ENCODE measurements at places on chromosomes 4 and X.

DNA sequence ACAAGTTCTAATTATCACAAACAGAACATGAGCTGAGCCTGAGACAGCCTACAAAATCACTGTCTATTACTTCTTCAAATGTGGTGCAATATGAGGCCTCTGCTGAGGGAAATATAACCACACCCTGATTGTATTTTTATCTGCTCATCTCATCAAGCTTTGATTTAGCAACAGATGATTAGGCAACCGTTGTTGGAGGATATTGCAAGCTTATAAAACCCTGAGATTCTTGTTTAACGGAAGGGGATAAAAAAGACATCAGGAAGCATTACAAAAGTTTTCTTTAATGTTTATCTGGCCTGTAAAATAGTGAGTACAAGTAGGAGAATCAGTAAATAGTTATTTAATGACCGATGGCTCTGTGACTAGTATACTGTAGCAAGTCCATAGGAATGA lies 108.5 kb downstream of the ZNF330 start:
- no peak for DNase-seq

DNA sequence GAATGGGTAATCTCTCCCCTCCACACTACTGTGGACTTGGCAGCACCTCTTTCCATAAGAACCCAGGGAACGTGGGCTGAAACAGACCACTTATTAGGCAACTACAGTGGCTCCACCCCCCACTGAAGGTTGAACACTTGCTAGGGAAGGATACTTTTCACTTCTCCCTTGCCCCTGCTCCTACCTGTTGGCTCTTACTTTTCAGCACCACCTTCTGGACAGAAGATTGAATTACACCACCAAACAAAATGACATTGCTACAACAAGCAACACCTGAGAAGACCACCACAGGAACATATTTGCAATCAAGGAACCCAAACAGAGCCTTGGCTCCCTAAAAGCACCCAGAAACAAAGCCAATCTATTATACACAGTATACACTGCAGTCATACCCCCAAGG lies 132.1 kb upstream of the CXCL13 start:
- DNase-seq, result peak; percentile 21

- DNase-seq, result peak; percentile 1
Measured at GRCh38 chrX:65196758-65197360, 220.6 kb upstream of the ZC4H2 start.

GRCh38 chr4:19850909-19851308 lies 400.8 kb upstream of the SLIT2 start:
- DNase-seq, result no peak

Measured in activated CD4-positive, alpha-beta T cell treated with anti-CD3 and anti-CD28 coated beads, Interleukin-10, Interleukin-2, amounts not matched to agents 100 ng/mL and 50 ng/mL, durations not matched to agents 16 hours and 8 hours (primary cell).